ENCODE measurements at places on chromosomes 11 and 22. TPM values are rescaled to one million over a fixed set of nuclear protein-coding genes. Genes with fewer than 3 reads are reported as not detected.

Gene SLC22A6
- total RNA-seq: not detected

Gene OR10G7
- total RNA-seq: not detected

Gene TSGA10IP
- not detected for total RNA-seq

Gene CABP7
- not detected for total RNA-seq

Gene PGA5
- total RNA-seq: not detected
